Activated T-helper 1 cell treated with anti-CD3 and anti-CD28 coated beads, Interleukin-2, amount 50 U/mL, for 16 hours (primary cell): ENCODE measurements at places on chromosomes 1 and 21.

DNA sequence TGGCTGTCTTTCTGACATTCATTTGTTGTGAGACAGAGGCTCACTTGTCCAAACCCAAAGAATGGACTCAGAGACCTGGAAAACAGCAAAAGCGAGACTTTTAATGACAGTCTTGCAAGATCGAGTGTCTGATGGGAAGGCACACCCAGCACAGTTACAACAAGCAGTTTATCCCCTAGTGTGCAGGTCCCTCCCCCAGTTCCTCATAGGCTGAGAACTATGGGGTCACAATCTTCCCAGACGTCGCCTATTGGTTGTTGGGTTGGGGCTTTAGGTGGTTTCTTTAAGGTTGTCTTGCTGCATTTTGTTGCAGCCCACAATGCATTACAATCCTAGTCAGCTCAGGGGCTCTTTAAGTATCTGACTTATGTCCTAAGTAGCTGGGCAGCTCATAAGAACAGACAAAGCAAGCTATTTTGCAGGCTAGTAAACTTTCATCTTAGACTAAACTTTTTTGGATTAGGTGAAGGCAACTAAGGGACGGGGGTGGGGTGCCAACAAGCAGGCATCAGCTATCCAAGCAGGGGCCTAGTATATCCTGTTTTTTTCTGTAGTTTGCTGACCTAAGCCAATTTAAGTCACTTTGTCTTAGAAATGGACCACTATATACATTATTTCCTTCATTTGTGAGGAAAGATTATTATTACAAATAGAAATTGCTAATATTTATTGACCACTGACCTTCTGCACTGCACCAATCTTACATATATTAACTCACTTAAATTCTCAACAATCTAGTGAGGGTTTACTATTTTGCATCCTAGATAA lies 151.8 kb downstream of the SETD4 start:
- no peak for DNase-seq

DNA sequence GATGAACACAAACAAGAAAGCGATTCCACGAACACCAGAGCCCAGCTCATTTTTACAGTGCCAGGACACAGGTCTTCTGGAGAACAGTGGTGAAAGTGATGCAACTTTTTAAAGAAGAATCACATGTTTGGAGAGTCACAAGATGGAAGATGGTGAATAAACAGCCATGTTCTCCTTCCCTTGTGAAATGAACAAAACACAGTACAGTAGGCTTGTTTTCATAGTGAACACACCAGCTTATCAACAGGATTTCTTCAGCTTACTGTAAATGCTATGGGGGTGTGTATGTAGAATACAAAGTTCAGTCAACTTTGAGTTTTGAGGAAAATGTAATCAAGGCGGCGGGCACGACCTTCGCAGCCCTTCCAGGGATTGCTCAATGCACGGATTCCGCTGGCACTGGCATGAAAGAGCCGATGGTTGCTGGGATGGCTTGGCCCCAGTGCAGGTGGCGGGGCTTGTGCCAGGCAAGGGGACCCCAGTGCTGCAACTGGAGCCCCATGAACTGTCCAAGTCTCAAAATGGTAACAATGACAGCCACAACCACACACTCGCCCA lies 9.7 kb downstream of the TMPRSS3 start:
- DNase-seq, result no peak

DNA sequence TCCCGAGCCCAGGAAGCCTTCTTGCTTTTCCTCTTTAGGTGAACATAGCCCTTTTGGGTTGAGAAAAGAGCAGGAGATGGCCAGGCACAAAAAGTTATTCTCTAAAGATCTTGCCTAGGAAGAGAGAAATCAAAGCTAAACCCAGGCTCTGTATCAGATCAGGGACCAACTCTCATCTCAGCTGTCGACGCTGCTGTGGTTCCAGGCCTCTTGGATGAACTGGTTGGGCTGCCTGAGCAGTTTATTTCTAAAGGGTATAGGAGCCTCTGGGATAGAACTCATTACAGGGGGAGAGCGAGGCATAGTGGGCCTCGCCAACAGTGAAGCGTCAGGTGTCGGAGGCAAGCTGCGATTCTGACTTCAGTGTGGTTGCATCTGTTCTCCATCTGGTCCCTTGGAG lies 82.6 kb upstream of the F3 start:
- DNase-seq, result no peak

DNA sequence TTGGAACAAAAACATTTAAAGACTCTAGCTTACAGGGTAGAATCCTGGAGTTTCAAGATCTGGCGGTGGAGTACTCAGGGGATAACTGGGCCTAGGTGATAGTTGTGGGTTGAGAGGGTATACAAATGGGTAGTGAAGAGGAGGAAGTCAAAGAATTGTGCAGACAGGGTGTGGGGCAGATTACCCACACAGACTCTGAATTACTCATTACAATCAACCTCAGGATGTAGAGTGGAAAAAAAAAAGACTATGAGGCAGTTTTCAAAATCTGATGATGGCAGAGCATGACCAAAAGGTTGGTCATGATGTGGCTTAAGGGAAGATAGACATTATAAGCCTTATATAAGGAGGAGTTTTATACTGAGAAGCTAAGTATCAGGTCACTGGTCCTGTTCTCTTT lies 44.1 kb upstream of the GLIS1 start:
- no peak for DNase-seq

- DNase-seq, result no peak
Observed at GRCh38 chr1:198340139-198340538, 183.3 kb downstream of the NEK7 start.

DNA sequence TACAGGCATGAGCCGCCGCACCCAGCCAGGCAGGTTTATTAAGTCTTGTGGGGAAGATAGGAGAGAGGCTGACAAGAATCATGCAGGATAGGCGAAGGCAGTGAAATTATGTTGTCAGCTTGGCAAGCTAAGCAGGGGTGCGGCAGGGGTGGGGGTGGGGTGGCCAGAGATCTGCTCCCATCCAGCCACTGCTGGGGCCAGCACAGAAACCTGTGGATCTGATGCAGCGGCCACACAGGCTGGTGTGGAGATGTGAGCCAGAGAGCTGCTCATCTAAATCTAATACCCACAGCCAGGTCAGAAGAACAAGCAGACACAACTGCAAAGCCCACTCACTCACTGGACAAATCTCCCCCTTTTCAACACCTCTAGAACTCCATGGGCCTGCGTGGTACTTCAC lies 68.7 kb downstream of the KCTD3 start:
- no peak for DNase-seq

DNA sequence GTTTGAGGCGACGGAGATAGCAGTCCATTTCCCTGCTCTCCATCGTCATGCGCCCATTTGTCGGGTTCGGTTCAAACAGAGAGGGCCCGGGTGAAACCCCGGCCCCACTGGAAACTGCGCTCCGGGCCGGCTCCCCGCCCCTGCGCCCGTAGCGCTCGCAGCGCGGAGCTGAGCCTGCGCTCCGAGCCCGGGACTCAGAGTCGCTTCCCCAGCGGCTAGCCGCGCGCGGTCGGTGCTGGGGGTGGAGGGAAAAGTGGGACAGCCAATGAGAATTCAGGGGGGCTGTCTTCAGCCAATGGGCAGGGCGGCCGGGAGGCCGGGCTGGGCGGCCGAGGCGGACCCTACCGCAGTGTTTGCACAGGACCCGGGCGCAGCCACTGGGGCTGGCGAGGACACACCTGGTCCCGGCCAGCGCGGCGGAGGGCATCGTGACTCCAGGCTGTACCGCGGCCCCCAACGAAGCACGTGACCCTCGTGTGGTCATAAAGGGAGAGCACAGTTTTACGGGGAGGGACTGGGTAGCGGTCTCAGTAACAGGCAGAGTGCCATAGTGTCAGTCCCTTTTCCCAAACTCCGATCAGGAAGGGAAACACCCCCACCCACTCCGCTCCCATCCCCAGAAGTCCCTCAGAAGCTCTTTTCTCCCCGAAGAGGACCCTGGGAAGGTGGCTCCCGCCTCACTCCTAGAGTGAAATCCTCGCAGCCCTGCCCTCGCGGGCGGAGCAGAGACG lies at the start of gene INKA2:
INKA2 (minus strand) TSS at position 202 of the 731 bp plus-strand sequence; CDS start at position 49, 153 bp downstream.
- DNase-seq, result peak; percentile 51

GRCh38 chr1:45974541-45975269 lies 157.7 kb downstream of the PIK3R3 start:
- DNase-seq, result no peak

DNA sequence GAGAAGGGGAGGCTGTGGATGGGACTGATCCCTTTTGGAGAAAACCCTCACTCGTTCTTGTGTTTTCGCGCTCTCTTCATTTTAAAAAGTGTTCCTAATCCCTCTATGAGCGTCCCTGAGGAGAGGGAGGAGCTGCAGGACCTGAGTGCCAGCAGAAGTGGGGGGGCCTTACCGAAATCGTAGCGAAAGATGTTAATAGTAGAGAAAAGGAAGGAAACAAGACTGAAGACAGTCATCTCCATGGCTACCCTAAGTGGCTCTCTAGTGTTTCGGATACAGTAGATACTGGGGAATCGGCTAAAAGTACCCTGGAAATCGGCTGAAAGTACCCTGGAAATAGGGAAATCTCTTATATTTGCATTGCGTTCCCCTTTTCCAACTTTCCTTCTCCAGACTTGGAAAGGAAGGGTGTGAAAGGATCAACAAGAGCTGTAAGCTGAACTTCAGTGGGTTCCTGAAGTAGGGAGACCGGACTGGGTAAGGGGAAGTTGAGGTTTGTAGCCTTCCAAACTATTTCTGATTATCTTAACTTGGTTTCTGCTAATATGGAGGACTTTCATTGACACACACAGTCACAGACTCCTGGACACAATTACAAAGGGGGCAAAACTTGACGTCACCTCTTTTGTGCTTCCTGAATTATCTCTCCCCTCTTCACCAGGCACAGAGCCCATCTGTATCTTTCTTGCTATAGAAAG lies 486 bp upstream of the DSTYK start:
- DNase-seq, result no peak

DNA sequence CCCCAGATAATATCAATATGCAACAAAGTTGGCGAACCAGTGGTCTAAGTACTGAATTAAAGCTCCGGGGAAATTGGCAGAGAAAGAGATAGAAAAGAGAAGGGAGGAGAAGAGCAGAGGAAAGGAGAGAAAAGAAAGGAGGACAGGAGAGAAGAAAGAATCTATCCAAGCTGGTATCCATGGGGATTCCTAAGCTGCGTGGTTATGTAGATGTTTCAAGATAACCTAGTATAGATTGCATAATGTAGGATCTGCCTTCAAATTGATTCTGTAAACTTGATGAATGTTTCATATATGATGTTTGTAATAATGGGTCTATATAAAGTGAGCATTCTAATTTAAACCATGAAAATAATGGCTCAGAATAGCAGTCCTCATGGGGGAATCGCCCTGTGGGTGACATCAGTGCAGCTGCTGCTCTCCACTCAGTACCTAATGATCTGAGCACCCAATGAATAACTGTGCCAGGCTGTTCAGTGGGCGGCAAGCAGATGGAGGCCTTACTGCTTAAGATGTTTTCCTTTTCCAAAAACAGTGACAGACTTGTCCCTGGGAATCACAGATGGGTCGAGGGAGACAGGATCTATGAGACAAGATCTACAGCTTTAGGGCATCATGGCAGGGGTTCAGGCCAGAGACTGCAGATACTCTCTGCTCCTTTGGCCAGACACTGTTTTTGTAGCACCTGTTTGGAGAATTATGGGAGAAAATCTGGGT lies 78.0 kb downstream of the LAMC2 start:
- DNase-seq, result no peak

DNA sequence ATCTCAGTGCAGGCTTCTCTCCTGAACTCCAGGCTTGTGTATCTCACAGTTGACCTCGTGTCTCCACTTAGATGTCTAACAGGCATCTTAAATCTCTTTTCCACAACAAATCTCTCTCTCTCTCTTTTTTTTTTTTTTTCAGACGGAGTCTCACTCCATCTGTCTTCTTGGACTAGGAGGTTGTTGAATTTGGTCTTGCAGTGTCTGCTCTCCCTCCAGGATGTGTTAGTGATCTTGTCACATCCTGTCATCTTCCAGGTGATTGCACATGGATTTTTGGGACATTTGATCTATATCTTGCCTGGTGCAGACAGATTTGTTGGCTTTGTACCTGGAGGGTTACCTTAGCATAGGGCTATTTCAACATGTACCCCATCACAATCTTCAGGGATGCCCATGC lies 26.5 kb upstream of the KCNA10 start:
- no peak for DNase-seq

- DNase-seq, result no peak
Observed at GRCh38 chr1:82387012-82387366, 586.3 kb downstream of the ADGRL2 start.

GRCh38 chr1:9324246-9325096 lies 31.8 kb downstream of the SPSB1 start:
- DNase-seq, result no peak

DNA sequence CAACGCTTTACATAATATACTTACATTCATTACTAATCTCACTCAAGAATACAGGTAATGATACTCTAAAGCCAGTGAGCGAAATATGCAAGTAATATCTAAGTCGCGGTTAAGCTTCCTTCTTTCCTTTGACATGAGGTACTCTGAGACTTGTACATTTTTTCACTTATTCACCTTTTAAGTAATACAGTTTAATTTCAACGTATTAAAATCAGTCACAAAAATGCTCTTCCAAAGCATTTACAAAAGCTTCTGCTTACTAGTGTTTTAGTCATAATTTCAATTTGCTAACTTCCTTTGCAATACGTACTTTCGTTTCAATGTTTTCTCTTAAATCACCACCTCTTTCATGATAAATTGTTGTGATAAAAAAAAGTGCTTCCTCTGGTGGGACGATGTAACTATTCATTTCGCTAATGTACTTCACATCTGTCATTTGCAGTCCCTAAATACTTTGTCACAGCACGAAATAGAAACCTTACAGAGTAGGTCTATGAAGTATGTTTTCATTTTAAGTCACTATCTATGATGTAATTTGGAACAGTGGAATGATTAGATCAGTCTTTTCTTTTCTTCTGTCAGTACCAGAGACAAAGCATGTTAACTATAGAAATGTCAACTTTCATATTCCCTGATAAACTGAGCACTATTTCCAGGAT lies 34.0 kb upstream of the ADGRL4 start:
- DNase-seq, result no peak

DNA sequence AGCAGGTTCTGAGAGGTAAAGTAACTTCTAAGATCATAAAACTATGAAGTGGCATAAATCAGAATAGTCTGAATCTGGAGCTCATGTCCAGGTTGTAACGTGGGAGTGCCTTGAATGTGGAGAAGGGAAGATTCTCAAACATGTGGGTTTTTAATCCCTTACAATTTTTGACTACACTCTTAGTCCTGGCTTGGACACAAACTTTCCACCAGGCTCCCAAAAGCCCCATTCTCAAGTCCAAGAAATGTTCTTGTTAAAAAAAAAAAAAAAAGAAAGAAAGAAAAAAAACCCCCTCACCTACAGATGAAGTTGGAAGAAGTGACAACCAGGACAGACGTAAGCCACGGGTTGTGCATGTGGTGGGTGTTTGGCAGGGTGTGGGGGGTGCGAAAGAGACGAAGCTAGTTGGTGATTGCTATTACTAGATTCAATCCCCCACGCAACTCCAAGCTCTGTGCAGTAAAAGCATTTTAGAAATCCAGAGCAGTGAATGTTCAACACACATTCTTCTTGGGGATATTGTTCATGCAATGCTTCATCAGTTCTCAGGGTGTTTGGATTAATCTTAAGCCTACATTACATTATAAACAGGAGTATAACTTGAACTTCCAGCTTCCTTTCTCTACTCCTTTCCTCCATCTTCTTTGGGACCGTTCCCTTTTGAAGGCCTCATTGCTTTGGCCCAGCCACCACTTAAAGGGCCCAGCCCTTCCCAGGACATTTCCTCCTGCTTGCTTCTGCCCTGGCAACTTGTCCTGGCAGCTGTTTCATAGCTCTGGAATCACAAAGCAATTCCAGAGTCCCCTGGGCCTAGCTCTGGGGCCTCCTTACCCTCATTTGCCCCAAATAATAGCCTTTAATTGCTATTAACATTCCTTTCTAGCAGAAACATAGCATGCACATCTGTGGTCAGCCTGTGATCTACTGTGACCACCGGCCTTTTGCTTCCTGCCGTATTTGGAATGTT lies 41.8 kb downstream of the PHC2 start:
- DNase-seq, result no peak

GRCh38 chr1:199176713-199177112 lies 537.9 kb downstream of the PTPRC start:
- no peak for DNase-seq
